ENCODE measurements at places on chromosomes 12 and 14.

DNA sequence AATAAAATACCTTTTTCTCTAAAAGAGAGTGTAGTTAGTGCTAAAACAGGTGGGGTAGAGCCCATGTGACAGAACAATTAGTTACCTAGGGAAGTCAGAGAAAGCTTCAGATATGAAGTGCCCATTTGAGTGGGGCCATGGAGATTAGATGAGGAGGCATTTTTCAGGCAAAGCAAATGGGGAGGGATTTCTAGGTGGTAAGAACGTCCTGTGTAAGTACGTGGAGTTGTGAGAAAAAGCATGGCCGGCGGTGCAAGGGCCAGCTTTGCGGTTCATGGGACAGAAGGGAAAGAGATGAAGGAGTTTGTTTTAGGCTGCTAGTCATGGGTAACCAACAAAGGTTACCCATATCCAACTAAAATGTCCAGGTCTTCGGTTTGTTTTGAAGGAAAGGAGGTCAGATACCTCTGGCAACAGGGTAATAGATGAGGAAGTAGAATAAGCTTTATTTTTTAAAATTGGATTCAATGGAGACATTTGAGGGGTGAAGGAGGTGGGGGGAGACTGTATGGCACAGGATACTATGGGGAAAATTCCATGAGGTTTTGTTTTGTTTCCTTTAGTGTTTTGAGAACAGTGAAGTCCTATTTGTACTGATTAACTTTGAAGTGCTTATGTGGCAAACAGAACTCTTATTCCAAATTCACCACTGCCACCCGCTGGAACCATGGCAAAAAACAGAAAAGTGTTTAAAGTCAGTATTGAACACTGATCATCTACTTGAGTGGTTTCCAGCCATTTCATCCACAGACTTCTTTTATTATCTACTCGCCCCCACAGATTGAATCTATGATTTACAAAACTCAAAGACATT, 10.0 kb upstream of the SNRPF start:
- no peak for DNase-seq

- no peak for DNase-seq
Measured at GRCh38 chr12:97801471-97802059, 339.0 kb downstream of the RMST start.

DNA sequence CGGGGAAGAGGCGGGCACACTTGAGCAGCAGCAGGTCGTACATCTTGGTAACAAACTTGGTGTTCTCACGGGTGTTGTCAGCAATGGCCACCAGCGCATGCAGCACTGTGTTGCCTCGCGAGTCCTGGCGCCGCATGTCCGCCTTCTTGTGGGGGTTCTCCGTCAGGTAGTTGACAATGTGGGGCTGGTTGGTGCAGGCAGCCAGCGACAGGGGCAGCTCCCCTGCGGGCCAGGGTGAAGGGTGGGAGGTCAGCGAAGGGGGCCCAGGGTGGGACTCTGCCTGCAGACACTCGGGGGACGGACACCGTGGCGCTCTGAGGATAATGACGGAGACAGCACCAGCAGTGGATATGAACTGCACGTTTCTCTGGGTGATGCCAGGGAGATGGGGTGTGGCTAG, 34.5 kb downstream of the TRPV4 start:
- DNase-seq: no peak

GRCh38 chr12:12598864-12599263, 12.8 kb upstream of the CREBL2 start:
- no peak for DNase-seq

GRCh38 chr14:101351769-101352168, 209.5 kb upstream of the DIO3 start:
- DNase-seq: no peak

- DNase-seq: no peak
Measured at GRCh38 chr14:32027255-32027939, 49.7 kb upstream of the ARHGAP5 start.

GRCh38 chr12:32918890-32919801, 22.6 kb upstream of the PKP2 start:
- DNase-seq: no peak

DNA sequence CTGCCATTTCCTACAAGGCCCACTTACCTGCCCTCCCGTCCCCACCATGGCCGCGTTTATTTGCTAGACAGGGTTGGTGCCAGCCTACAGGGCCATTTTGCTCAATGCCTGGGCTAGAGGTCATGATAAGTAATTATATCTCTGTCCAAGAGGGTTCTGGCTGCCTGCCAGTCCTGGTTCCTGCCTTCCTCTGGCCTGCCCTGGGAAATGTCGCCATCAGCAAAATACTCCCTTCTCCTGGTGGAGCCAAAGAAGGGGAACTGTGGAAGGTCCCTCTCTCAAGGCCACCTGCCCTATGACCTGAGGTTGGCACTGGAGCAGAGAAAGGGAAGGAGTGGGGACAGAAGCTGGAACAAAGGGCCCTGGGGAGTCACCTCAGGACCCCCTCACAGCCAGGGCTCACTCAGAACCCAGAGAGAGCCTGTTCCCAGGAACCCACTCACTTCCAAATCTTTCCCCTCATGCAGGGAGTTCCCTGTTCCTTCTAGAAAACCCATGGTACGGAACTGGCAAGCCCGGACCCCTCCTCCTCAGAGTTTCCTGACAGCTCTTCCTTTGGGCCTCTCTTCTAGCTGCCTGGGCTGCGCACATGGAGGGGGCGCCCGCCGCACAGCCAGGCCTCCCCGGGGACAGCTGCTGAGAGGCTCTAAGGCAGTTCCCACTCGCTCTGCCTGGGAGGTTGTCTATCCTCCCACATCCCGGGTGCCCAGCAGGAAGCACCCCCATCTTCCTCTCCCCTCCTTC, 280.5 kb downstream of the DPF3 start:
- DNase-seq: no peak

- DNase-seq: no peak
Measured at GRCh38 chr12:45975506-45975905, 14.9 kb downstream of the SCAF11 start.

- DNase-seq: no peak
Measured at GRCh38 chr12:9960590-9960989, 10.6 kb upstream of the CLEC12A start.

GRCh38 chr12:70960484-70960883, 39.9 kb upstream of the PTPRR start:
- no peak for DNase-seq

- DNase-seq: no peak
Measured at GRCh38 chr12:105960319-105961083, 178.3 kb downstream of the NUAK1 start.

- no peak for DNase-seq
Measured at GRCh38 chr14:42163136-42163535, 556.5 kb downstream of the LRFN5 start.

DNA sequence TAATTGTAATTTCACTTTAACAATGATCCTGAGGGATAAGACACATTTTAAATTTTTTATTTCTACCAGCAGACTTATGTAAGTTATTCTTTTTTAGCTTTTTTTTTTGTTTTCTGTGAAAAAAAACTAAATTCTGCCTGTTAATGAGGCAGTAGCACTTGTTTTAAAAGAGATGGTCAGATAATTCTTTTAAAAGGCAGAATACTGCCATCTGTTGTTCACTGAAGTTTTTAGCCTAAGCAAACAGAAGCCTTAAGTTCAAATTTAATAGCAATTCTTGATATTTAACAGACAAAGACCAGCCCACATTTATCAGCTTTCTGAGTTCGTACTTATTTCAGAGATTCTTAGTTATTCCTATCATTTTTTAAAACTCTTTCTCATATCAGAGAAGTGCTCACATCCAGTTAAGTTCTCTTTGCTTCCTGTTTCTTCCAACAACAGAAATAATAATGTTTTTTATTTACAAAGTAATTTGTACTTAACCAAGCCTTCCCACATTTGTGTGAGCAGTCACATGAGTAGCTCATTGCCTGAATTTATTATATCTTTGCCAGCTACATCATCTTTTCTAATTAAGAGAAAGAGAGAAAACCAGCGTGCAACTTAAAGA, 93.4 kb upstream of the SLCO1C1 start:
- DNase-seq: no peak

DNA sequence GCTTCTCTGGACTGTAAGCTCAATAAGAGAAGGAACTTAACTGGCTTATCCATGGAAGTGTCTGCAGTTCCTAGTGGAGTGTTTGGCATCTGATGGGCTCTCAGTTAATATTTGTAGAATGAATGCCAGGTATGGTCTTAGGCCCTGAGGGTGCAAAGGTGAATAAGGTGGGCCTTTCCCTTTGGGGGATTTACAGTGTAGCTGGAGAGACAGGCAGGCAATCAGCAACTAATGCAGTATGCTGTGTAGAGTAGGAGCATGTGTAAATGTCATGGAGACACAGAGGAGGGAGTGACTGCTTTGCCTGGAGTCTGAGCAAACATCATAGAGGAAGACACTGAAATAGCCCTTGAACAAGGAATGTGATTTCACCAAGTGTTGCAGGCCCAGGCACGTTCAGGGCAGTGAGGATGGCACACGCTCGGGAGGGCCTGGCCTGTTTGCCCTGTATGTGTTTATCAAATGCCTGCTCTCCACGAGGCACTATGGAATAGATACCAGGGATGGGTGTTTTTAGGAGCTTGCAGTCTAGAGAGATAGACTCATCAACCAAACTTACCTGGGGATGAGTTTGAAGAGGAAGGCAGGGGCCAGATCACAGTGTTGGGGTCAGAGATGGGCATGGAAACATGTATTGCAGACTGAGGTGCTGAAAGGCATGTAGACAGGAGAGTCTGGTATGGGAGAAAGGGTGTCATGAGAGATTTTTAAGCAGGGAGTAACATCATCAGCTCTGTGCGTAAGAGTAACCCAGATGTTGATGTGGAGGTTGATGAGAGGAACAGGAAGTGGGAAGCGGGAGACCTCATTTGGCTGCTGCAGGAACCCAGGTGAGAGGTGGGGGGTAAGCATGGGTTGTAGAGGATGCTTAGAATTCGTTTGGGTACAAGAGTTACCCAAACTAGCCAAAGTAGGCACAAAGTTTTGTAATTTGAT, 54.1 kb downstream of the PLXNC1 start:
- DNase-seq: no peak

DNA sequence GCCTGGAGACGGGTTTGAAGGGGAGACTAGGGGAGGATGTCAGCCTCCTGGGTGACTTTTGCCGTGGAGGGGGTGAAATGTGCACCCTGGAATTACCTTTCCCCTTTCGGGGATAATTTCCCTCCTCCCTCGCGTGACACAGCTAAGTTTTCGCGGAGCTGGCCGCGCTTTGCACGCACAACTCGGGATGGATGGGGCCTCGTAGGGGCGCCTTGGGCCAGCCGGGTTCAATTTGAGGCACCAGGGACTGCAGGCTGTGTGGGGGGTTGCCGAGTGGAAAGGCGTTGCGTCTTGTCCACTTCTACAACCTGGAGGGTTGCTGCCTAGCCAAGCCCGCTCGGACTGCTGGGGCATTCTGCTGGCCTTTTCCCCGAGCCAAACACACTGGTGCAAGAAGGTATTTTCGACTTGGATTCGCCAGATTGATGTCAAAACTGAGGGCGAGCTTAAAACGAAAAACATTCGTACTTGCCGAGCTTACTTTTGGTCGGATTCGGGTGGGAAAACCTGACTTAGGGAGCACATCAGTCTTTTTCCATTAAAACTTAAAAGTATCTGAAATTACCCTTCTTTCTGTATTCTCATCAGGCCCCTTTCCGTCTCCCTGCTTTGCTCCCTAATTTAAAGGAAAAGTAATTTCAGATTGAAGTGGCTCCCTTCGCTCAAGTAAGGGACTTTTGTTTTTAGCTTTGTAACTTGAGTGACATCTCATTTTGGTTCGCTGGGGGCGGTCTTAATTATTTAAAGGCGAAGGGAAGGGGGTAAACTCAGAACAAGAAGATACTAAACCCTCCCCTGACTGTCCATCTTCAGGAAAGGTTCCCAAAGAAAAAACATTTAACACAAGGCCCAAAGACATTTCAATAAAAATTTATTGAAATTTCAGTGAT, 14.3 kb downstream of the TBX3 start:
- DNase-seq: peak; percentile 84

- no peak for DNase-seq
Measured at GRCh38 chr12:108857158-108857407, 300 bp downstream of the SSH1 start.

DNA sequence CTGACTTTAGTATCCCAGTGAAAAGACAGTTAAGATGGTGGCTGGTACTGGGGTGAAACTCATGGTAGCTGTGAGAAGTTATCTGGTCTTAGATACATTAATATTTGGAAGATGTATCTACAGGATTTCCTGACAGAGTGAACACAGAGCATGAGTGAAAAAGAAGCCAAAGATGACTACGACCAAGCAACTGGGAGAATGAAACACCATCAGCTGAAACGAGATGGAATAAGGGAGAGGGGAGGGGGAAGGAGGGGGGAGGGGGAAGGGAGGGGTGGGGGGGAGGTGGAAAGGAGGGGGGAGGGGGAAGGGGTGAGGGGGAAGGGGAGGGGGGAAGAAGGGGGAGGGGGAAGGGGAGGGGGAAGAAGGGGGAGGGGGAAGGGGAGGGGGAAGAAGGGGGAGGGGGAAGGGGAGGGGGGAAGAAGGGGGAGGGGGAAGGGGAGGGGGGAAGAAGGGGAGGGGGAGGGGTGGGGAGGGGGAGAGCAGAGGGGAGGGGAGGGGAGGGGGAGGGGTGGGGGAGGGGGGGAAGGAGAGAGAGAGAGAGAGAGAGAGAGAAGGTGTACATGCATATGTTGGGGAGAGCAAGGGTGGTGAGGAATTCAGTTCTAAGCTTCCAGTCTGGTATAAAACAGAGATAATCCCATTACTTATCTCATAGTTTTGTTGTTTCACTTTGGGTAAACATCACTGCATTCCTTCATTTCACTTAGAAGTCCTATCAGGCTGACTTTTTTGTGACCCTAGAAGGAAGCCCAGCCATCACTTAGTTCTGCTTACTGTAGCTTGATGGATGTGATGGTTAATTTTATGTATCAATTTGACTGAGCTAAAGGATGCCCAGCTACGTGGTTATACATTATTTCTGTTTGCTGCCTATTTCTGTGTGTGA, 73.9 kb downstream of the SPPL3 start:
- no peak for DNase-seq

DNA sequence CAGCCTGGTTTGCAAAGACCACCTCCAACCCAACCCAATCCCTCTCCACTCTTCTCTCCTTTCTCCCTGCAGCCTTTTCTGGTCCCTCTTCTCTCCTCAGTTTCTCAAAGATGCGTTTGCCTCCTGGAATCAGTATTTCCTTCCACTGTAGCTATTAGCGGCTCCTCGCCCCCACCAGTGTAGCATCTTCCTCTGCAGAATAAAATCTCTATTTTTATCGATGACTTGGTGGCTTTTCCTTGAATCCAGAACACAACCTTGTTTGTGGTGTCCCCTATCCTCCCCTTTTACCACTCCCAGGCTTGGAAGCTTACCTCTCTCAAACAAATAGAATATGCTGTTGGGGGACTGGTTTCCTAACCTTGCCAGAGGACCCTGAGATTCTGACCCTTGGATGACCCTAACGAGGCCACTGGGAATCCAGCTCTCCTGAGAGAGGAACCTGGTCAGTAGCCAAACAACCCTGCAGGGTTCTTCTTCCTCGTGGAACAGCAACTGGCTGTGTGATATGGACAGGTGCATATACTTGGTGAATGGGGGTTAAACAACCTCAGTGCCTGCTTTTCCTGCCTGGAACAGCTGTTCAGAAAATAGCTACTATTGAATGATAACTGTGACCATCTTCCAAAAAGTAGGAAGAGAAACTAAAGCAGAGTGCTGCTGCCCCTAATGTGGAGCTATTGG, 4.4 kb downstream of the WNT1 start:
- DNase-seq: no peak

- DNase-seq: no peak
Measured at GRCh38 chr12:61267474-61267873, 992.7 kb upstream of the USP15 start.
